ENCODE measurements at places on chromosomes 7 and 10.

DNA sequence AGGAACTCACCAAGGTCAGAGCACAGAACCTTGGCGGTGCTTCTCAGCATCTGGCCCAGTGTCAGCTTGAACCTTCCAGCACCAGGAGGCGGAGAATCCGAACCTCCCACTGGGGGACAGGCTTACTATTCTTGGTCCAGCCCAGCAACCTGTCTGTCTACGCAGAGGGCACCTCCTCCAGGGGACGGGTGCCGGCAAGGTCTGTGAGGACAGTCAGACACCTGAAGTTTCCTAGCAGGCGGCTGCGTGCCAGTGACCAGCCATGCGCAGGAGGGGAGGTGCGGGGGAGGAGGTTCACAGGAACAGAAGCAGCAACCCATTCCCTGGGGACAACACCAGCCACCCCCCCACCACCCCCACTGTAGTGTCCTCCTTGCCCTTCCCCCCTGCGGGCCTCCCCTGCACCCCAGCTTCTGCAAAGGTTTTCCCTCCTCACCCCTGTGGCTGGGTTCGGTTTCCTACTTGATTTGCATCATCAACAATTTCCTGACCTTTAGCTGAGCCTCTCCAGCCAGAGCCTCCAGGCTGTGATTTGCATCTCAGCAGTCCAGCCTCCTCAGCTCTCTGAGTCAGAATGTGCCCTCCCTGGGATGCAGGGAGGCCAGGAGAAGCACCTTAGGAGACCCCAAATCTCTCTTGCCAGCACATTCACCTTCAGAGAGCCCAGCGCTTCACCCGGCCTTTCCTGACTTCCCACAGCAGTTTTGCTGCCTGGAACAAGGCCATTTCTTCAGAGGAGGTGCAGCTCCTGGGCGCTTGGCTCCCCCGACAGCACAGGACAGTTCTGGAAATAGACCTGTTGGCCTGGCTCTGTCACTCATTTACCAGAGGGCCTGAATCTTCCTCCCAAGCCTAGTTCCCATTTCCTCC lies 107.5 kb upstream of the NPS start:
- no peak for DNase-seq

- no peak for DNase-seq
Observed at GRCh38 chr7:30929686-30930085, 18.0 kb downstream of the AQP1 start.

GRCh38 chr10:98795467-98795866 lies 348.7 kb upstream of the HPS1 start:
- DNase-seq: no peak

- DNase-seq: peak; percentile 40
Observed at GRCh38 chr7:130273933-130274255, 7.2 kb downstream of the CPA2 start.

GRCh38 chr7:28389504-28390395 lies 22.6 kb upstream of the CREB5 start:
- peak; percentile 65 for DNase-seq

Data from fibroblast of skin of back (primary cell).